ENCODE measurements at places on chromosomes 2 and 18.

DNA sequence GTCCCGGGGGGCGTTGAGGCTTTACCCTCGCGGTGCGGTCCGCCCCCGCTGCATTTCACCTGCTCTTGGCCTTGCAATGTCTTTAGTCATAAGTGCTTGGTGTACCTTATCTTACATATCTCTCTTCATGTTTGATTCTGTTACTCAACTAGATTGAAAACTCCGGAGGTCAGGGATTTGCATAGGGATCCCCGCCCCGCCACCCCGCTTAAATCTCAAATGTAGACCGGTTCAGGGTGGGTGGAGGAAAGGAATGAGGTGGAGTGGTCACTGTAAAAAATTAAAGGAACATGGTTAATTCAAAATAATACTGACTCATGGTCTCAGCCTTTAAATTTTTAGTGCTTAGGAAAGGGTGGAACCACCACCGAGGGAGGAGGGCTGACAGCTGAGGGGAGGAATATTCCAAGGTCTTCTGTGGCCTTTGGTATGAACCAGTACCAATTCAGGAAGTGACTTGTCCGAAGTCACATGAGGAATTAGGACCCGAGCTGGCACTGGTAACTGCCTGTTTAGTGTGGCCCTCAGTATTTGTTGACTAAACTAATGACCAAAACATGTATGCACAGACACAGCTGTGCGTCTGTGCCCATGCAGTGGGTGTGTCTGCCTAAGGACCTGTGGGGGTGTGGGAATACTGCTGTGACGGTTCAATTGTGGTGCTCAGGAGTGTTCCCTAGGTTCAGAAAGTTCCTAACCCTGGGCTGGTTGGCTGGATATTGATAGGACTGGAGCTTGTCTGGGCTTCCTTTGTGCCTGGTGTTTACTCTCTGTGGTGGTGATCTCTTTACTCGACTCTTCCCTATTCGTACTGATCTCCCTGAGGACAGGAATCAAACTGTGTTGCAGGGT, 1.0 kb downstream of the PLEKHB2 start:
- peak; percentile 27 for DNase-seq

DNA sequence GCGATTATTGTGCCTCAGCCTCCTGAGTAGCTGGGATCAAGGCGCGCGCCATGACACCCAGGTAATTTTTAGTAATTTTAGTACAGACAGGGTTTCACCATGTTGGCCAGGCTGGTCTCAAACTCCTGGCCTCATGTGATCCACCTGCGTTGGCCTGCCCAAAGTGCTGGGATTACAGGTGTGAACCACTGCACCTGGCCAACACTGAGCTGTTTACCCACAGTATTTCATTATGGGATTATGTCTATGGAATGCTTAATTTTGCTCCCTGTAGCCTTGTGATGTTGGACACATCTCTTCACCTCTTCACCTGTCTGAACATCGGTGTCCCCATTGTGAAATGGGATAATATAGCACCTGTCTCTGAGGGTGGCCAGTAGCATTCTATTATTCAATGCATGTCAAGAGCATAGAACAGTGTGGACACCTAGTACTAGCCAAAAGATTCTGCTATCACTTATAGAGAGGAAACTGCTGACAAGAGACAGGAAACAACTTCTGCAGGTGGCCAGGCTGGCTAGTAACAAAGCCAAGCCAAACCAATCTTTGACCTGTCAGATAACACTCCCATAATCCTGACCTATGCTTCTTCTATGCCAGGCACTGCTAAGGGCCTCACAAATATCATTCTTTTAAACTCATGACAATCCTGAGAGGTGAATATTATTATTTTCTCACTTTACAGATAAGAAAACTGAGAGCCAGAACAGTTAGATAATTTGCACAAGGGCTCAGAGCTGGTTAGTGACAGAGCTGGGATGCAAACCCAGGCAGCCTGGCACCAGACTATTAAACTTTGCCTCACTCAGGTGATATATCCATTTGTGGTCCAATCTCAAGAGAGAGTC, 29.4 kb upstream of the REEP1 start:
- no peak for DNase-seq

GRCh38 chr2:157149270-157149669, 108.2 kb upstream of the GALNT5 start:
- DNase-seq = no peak

DNA sequence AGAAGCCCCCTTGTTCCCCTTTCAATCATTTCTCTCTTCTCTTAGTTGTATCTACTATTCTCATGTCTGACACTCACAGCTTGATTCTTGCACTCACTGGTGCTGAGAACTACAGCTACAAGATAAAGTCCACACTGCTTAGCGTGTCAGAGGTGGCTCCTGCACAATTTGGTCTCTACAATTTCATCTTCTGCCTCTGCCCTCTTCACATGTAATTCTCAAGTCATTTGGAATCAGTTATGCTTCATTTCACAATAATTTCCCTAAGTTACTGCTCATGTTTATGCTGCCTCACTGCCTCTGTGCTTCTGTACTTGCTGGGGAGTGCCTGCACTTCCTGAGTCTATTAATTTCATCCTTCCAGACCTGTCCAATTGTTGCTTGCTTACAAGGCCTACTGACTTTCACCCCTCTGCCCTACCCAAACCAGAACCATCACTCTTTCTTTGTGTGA, 11.6 kb upstream of the NAB1 start:
- no peak for DNase-seq

DNA sequence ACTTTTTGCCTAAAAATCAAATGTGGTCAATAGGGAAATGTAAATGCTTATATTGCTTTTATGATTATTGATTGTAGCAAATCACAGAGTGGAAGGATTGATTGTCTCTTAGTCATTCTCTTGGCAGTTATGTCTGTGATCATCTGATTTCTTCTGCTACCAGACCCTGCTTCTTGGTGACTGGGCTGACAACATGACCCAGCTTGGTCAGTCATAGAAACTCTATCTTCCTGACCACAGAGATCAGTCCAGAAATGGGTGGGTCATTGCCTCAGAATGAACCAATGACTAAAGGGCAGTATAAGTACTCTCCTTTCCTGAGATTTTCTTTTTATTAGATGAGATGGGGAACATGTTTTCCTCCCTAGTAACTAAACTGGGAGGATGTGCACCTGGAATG, 87.6 kb downstream of the MAIP1 start:
- no peak for DNase-seq

DNA sequence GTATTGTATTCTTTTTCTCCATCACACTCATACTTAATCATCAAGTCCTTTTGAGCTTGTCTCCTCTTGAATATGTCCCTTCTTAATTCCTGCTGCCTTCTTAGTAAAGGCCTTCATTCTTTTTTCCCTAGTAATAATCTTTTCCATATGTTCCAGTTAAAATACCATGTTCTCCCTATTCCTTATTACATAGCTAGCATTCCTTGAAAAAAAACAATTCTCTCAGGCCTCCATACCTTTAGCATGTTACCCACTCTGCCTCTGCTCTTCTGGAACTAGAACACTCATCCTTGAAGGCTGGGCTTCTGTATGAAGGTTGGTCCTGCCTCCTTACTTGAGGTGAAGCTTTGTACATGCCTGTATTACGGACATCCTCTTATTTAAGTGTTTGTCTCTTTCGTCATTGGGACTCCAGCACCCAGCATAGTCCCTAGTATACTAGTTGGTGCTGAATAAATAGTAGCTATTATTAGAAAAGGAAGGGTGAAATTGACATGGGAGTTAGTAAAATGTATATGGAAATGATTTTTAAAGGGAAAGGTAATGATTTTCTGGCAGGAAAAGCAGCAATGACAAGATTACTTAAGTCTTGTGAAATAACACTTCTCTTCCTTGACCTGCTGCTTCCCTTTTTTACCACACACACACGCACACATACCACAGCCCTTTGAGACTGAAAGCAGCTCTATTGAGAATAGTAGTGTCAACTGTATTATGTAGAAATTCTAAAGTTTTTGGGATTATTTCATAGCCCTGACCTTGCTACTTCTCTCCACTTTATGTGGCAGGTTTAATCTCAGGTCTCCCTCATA, 45.6 kb downstream of the REL start:
- DNase-seq = no peak

GRCh38 chr2:134712299-134712698, 6.5 kb downstream of the TMEM163 start:
- DNase-seq = no peak

DNA sequence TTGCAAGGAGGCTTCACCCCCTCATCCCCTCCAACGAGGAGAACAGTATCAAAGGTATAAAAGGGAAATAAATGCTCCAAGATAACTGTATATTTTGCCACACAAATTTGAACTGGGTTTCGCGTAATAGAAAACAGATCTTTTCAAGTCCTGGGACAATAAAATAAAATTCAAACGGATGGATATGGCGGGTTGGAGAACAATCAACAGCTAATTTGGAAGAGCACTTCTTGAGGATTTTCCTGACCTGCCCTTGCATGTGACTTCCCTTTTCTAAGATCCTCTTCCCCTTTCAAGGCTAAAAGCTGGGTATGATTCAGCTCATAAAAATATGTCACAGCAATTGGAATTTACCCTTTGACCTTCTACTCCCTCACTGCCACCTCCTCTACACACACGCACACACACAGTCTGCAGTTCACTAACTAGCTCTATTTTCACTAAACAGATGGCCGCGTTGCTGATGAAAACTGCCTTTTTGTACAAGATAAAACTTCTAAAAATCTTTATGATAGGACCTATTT, 386.9 kb downstream of the FIGN start:
- DNase-seq = no peak

GRCh38 chr2:227378371-227378782, 729 bp downstream of the TM4SF20 start:
- no peak for DNase-seq

DNA sequence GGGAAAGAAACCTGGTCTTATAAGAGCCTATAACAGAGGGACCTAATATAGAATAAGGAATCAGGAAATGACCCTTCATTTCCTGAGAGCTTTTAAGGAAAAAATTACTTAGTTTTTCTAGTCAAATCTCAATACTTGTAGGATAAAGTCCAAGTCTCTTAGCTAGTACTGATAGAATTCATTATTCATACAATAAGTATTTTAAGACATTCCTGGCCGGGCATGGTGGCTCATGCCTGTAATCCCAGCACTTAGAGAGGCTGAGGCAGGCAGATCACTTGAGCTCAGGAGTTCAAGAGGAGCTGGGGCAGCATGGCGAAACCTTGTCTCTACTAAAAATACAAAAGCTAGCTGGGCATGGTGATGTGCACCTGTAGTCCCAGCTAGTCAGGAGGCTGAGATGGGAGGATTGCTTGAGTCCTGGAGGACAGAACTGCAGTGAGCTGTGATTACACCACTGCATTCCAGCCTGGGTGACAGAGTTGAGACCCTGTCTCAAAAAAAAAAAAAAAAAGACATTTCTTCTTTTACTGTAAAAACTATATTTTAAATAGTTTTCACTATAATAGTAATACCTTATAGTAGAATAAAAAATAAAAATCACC, 3.2 kb downstream of the RAB3GAP1 start:
- DNase-seq = no peak

DNA sequence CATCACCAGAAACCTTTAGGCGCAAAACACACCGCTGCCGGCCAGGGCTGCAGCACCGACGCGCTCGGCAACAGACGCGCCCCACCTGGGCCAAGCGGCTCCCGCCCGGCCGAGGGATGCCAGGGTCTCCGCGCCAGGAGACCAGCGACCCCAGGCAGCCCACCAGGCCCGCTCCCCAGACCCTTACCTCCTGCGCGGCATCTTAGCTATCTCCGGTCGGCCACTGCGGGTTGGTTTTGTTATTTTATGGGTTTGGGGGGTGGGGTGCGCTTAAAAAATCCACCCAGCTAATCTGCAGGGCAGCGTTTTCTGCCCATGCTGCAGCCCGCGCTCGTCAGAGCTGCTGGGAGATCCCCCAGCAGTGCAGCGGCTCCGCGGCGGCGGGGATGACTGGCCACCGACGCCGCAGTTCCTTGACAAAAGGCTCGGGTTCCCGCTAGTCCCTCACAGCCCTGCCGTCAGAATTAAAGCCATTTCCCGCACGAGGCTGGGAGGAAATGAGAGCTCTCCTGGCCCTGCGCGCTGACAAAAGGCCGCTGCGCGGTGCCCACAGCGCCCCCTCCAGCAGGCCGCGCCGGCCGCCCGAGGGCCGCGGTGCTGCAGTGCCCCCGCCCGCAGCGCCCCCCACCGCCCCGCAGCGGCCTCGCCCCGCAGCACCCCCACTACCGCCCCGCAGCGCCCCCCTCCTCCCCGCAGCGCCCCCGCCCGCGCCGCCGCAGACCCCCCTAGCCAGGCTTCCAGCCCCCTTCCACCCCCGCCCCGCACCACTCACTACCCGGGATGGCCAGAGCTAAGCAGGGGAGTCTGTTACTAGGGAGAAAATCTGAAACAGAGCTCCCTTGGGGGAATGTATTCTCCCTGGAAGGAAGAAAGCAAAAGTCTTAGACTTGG, at the start of gene ADD2:
ADD2 (minus strand) TSS at position 502 of the 891 bp plus-strand sequence. CDS start 61,792 bp downstream, outside the sequence.
- DNase-seq = peak; percentile 31

DNA sequence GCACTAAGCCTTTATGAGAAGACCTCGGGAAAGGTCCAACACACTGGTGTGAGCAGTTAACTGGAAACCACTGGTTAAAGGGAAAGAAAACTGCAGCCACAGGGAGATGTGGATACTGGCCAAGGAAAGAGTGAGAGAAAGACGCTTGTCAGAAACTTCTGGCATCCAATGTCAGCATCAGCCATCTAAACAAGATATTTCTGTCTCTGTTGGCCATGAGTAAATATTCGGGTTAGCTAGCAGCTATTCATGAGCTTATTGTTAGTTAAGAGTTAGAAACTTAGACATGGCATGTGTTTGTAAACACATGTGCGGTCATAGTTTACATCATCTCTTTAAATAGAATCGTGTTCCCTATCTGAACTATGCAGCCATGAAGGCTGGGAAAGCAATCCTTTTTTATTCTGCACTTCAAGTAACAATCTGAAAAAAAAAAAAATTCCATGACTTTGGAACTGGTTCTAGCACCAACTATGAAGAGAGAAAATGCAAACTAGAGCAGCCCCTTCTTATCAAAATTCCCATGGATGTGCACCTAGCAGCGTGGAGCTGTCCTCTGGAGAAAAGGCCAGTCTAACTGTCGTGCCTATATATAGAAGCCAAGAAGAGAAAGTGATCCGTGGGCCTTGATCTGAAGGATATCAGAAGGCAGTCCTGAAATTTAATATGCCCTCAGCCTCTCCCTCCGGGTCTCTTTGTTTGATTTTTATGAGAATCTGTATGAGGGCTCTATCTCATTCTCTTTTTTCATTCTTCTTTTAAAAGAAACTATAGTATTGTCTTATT, 84.0 kb upstream of the RFX8 start:
- DNase-seq = no peak

DNA sequence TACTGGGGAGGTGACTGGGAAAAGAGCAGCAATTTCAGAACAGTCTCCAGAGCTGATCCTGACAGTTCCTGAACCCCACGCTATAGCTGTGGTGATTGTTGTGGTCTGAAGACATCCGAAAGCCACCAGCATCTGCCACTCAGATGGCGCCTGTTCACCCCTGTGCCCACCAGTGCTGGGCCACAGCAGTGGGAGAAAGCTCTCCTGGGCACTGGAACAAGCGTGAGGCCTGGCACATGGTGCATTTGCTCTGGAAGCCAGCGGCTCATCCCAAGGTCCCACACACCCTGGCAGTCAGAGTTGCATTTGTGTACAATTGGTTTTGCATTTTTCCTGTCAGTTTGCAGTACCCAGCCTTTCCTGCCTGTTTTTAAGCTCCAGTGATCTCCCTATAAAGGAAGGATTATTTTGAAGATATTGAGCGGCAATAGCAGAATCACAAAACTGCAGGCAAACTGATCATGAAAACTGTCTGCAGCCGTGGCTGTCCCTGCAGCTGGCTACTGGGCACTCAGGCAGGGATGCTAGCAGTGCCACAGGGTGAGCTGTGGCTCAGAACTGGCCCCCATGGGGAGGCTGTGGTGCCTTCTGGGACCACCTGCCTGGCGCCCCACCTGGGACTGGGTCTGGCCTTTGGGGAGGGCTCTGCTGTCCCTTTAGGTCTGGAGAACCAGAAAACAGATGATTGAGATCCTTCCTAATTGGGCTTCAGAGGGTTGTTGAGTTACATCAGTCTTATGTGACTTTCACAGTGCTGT, 30.1 kb downstream of the IMPA2 start:
- no peak for DNase-seq
